ENCODE measurements at places on chromosomes 11 and 22.
A peak's percentile ranks its signal among the peaks of the same experiment; 100 is the strongest.

DNA sequence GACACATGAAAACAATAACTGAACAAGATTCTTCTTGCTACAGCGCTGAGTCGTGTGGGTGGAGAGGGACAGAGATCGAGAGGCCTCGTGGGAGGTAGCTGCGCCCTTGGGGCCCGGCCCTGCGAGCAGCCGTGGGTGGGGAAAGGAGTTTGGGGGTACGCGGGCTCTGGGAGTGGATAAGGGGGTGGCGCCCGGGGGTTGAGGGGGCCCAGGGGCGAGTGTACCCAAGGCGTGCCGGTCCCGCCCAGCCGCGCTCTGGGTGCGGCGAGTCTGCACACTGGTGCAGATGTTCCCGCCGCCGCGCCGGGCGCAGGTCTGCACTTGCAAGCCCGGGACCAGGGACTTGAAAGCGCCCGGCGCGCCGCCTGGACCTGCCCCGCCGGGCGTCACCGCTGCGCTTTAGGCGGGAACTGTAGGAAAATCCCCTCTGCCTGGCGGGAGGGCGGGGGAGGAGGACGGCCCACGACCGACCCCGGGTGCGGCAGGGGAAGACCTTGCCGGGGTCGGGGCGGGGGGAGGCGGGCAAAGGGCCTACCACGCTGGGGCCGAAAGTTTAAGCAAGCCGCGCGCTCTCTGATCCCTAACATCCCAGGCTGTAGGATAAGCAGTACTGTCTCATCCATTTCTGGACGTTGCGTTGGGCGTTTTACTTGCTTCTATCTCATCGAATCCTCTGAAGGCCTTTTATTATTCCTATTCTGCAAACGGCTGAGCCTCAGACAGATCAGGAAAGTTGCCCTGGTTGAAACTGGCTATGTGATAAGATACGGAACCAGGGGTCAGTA is 1.4 kb upstream of the KREMEN1 start:
- peak; percentile 79 for DNase-seq

- no peak for DNase-seq
Observed at GRCh38 chr11:48103621-48104567, 112.7 kb upstream of the OR4B1 start.

- no peak for DNase-seq
Observed at GRCh38 chr11:75717608-75718418, at the start of gene MOGAT2. MOGAT2 (plus strand) TSS chr11:75717838; CDS start chr11:75717889, 51 bp downstream.

DNA sequence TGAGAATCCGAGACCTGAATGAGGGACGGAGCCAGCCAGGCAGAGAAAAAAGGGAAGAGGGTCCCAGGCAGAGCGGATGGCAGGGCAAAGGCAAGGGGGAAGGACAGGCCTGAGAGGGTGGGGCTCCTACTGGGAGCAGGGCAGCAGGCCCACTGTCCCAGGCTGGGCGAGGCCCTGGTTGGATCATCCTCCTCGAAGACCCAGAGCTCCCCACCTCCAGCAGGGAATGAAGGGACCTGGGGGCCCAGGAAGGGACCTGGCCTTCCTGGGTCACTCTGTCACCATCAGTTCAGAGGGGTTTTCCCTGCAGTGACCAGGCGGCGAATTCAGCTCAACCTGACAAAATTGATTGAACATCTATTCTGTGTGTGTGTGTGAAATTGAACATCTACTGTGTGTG is 4.0 kb downstream of the CD5 start:
- no peak for DNase-seq

DNA sequence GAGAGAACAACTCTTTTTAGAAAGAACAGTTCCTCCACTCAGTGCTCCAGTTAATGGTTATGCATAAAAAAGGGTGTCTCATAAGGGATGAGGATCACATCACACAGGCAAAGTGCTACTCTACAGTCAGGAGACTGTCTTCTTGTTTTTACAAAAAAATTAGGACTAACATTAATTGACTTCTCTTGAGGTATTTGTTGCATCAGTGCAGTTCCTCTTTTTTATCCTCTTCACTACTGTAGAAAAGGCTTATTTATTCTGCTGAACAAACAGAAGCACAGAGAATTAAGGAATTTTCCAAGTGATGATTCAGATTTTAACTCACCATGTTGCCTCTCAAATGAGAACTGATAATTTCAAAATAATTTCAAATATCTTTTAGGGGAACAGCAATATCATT is 1.9 kb downstream of the MMP8 start:
- DNase-seq, result no peak

- no peak for DNase-seq
Observed at GRCh38 chr22:29328055-29328454, 12.6 kb upstream of the RASL10A start.

DNA sequence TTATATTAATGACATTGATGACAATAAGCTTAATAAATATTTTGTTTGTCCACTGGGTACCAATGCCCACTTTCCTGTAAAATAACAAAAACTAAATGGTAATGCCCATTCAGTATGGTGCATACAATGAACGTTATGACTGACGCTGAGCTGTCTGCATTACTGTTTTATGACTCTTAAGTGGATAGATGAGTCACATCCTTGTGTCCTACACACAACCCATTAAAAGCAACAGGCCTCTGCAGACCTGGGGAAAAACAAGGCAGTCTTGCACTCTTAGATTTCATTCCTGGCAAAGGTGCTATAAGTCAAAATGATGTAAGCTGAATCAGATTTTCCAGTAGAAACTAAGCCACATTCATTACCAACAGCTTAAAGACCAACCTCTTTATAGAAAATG is 176.3 kb upstream of the TMEM45B start:
- DNase-seq, result no peak

GRCh38 chr11:84800755-84801346 is 826.3 kb downstream of the DLG2 start:
- no peak for DNase-seq

- DNase-seq, result no peak
Observed at GRCh38 chr22:31818481-31819392, 64.9 kb downstream of the DEPDC5 start.

DNA sequence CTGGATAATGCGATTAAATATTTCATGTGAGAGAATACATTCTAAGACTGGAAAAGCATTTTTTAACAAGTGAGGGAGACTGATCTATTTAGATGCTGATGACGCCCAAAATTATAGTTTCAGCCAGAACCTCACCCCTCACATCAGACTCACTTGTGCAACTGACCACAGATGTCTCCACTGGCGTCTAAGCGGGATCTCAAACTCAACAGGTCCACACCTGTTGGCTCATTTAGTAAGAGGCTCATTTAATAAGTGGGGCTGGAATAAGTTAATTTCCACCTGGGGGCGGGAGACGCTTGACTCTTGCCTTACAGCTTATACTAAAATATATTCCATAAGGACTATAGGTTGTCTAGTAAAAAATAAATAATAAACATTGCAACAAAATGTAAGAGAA is 47.5 kb downstream of the MORC2 start:
- DNase-seq, result no peak

- no peak for DNase-seq
Observed at GRCh38 chr11:121553389-121553788, 100.6 kb upstream of the SORL1-AS1 start.

DNA sequence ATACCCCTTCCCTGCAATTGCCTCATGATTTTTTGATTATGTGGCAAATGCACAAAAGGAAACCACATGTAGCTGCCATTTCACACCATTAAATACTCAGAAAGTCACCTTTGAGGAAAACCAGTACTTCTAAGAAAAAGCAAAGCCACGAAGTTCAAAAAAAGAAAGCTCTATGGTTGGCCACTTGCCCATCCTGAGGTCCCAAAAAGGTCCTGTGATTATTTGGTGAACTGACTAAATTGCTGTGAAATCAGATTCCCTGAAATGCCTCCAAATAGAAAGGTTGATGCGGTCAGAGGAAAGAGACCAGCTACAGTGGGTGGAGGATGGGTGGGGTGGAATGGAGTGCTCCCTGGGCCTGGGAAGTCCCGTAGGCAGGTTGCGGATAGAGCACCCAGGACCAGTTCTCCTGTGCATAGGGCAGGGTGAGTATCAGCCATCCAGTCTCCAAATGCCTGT is 26.9 kb downstream of the MRPL16 start:
- DNase-seq, result no peak

DNA sequence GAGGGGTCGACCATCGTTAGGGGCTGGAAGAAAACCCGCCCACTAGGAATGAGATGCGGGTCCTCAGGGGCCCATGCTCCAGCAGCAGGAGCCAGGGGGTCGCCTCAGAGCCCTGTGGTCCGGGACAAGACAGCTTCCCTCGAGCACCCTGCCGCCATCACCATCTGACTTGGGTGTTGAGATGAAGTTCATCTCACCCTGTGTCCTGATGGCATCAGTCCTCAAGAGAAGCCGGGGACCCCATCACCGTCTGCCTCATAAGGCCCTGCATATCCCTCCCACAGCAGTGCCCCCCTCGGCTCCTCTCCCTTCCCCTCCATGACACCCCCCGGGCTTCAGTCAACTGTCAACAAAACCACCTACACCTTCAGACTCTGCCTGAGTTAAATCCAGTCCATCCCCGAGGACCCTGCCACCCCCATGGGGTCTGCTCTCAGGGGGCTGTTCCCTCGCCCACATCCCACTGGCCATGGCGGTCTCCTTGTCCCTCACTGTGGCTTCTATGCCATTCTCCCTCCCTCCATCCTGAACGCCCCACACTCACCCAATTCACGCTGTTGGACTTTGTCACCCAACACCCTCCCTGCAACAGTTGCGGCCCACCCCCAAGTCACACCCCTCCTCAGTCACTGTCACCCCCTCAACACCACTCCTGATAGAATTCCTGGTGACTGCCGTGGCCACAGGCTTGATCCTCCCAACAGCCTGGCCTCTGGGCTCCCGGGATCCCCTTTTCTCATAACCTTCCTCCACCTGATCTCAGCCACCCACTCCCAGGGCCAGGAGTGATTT is 87.7 kb upstream of the RTL6 start:
- DNase-seq, result no peak

DNA sequence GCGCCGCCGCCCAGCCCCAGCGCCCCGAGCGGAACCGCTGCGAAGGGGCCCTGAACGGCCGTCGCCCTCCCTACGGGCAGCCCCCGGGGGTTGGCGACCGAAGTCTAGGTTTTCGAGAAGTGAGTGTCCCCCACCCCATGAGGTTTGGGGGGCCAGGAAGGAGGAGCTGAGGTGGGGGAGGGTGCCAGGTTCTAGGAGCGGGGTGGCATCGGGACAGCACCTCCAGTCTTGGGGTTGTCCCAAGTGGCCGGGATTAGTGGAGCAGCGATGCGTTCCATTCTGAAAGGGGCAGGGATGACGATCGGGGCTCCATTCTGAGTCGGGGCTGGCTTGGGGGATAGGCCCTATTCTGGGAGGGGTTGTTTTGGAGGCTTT is 408 bp downstream of the PPP2R5B start:
- no peak for DNase-seq

DNA sequence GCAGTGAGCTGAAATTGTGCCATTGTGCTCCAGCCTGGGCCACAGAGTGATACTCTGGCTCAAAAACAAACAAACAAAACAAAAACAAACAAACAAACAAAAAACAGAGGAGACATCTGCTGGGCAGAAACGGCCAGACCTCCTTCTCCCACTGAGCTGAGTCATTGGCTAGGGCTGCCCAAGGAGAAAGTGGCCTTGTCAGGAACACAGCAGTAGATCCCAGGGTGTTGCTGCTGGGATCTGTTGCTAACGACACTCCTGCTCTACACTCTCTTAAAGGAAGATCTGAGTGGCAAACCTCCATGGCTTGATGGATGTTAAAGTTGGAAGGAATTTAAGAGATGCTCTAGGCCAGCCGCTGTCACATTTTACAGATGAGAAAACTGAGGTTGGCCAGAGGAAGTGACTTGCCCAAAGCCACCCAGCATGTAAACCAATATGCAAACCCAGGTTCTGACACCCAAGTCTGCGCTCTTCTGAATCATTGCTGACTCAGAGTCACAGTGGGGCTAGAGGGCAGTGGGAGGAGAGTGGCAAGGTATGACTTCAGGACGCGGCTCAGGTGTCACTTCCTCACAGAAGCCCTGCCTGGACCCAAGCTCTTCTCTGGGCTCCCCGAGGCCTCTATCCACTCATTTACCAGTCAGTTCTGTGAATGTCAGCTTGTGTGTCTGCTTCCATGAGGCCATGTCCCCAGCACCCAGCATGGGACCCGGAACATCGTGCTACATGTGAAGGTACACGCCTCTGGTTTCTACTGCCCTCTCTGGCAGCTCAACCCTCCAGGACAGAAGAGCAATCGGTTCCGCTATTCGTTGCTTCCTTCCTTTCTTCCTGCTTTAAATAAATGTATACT is 11.3 kb upstream of the GDPD5 start:
- DNase-seq, result no peak

- DNase-seq, result no peak
Observed at GRCh38 chr11:76365038-76365679, 15.8 kb downstream of the THAP12 start.

DNA sequence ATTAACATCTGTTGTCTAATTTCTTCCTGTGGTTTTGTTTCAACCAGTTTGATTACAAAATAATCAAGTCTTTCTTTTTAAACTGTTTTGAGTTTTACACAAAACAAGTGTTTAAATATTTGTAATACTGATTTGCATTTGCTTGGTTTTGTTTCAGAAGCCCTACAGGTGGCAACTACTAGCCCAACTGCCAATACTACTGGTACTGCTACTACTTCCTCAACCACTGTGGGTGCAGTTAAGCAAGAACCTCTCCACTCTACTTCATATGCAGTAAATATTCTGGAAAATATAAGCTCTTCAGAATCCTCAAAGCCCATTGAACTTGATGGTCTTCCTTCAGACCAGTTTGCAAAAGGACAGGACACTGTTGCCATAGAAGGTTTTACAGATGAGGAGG is 61.1 kb downstream of the QSER1 start:
- DNase-seq, result no peak

DNA sequence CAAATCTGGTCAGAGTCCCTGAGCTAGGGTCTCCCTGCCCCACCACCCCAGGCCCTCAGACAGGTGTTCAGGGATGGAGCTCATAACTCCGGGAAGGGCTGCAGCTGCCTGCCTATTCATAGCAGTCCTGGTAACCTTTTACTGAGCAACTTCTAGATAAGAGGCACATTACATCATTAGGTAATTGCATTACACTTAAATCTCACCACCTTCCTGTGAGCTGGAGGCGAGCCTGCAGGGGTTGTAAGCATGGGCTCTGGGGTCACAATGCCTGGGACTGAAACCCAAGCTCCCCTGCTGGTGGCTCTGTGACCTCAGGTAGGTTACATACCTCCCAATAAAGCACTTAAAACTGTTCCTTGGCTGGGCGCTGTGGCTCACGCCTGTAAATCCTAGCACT is 22.5 kb downstream of the TP53I11 start:
- DNase-seq, result no peak

- peak; percentile 37 for DNase-seq
Observed at GRCh38 chr11:128716661-128717210, 22.9 kb downstream of the FLI1 start.

DNA sequence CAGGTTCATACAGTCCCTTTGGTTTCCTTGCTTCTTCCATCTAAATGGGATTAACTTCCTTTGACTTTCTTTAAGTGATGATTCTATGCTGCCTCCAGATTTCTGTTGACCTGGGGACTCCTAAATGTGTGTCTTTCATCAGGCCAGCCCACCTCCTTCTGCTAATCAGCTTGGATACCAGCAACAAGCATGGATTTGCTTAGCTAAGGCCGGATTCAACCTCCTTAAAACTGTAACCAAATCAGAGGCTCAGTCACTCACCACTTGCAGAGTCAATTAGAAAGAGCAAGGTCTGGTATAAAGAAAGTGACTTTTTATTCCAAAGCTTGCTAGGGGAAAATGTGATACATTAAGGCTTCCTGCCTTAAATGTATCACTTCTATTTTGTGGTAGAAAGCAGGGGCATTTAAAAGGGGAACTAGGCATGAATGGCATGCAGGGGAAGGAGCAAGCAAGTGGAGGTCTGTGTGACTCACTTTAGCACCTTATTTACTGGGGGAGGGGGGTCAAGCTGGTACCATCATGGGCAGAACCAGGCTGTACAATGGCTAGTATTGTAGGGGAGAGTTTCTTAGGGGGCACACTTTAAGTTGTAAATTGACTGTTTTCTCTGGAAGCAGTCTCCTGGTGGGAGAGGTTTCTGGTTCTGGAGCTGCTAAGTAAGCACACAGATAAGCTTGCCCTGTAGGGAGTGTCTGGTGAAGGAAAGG is 239.0 kb upstream of the PDGFD start:
- DNase-seq, result no peak
